Smooth muscle cell of the umbilical artery (primary cell): ENCODE measurements at places on chromosomes 1 and 21. TPM values are rescaled to one million over a fixed set of nuclear protein-coding genes. Genes with fewer than 3 reads are reported as not detected.

SYT6 gene
- total RNA-seq: not detected in 2 replicates

LRRC41 gene
- 91.5 and 116 TPM in 2 replicates for total RNA-seq

SMCP gene
- not detected in 2 replicates for total RNA-seq

LCE3D gene
- total RNA-seq: not detected in 2 replicates

FAM72D gene
- 0.59 and 1.4 TPM in 2 replicates for total RNA-seq

PYHIN1 gene
- not detected in 2 replicates for total RNA-seq

PLA2G2D gene
- not detected in 2 replicates for total RNA-seq

C2CD2 gene
- total RNA-seq: 17.8 and 29.5 TPM in 2 replicates

MCOLN3 gene
- under 0.01 TPM in 1 of 2 replicates, not detected in the other for total RNA-seq

FAM163A gene
- total RNA-seq: 0.05 TPM in 1 of 2 replicates, not detected in the other

GBP5 gene
- total RNA-seq: not detected in 2 replicates

PLD5 gene
- under 0.01 and 0.59 TPM in 2 replicates for total RNA-seq

DPH2 gene
- total RNA-seq: 13.4 and 19.6 TPM in 2 replicates
